ENCODE measurements at places on chromosomes 2 and 18.

- DNase-seq: peak; percentile 59
These were observed 39.5 kb upstream of the FHL2 start for GRCh38 chr2:105438104-105438929.

- peak; percentile 98 for DNase-seq
These were observed 1.5 kb downstream of the APCDD1 start for GRCh38 chr18:10455726-10456453.

- DNase-seq: no peak
These were observed 25.9 kb downstream of the COL6A3 start for GRCh38 chr2:237388036-237388435.

DNA sequence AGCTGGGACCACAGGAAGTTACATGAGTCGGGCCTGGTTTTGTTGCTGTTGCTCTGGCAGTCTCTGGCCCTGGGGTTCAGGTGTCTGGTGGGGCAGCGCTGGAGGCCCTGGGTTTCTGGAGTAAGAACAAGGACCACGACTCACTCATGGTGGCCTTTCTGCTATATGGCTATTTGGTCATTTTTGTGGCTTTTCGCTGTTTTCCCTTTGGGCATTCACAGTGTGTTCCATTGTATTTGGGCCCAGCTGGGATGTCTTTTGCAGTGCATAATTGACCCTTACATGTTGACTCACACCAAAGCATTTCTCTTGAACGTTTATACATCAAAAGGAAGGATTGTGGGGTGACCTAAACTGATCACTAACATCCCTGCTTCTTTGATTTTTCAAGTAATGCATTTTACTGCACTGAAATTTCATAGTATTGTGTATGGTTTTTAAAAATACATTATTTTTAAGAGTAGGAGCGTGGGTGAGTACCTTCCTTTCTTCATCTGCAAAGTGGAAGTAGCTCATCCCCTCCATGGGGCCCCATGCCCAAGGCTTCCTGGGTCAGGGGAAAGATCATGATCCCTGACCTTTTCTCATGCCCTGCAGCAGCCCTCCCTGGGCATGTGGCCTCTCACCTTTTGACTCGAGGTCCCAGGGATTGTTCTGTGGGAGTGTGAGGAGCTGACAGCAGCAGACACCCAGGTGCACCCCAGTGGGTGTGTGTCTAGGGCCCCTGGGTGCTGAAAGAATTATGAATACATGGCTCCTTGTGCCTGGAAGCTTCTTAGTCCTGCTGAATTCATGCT lies 225.5 kb downstream of the AGAP1 start:
- no peak for DNase-seq

- no peak for DNase-seq
These were observed 249.9 kb upstream of the SP5 start for GRCh38 chr2:170465241-170465640.

DNA sequence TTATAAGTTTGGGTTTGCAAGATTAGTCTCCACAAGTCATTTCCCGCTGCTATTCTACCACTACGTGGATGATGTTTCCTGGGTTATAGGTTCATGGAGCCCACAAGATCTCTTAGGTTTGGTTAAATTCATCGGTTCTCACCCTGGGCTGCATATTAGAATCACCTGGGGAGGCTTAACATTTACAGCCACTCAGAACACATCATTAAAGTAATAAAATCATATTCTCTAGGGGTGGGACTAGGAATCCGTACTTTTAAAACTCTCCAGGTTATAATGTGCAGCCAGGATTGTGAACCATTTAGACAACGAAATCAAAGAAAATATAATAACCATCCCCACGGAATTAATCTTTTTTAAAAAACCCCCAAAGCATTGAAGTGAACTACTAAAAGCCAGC lies 167.7 kb downstream of the ACTR3 start:
- DNase-seq: no peak

GRCh38 chr2:14234911-14235310 lies 397.6 kb upstream of the LRATD1 start:
- DNase-seq: no peak
